ENCODE measurements at places on chromosomes 13 and 19. TPM values are rescaled to one million over a fixed set of nuclear protein-coding genes. Genes with fewer than 3 reads are reported as not detected.

- no peak for DNase-seq
Measured at GRCh38 chr13:98423417-98423816, 153.5 kb downstream of the STK24 start.

DNA sequence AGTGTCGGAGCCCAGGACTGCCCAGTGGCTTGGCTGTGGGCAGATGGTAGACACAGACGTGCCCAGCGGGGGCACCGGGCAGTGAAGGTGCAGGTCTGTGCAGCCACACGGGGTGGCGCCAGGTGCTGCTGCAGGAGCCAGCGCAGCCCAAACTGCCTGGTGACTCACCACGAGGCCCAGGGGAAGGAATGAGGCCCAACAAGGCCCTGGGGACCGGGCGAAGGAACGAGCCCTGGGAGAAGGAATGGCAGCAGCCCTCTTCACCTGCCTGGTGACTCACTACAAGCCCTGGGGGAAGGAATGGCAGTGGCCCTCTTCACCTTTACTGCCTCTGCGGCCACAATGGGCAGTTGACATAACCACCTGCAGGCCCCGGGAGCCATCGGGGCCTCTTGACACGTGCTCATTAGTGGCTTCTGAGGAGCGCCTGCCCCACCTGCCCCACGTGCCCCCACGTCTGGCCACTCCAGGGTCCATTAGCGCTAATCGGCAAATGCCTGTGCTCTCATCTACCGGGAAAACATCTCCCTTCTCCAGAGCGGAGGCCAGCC, 9.3 kb downstream of the MED16 start:
- DNase-seq: no peak

DNA sequence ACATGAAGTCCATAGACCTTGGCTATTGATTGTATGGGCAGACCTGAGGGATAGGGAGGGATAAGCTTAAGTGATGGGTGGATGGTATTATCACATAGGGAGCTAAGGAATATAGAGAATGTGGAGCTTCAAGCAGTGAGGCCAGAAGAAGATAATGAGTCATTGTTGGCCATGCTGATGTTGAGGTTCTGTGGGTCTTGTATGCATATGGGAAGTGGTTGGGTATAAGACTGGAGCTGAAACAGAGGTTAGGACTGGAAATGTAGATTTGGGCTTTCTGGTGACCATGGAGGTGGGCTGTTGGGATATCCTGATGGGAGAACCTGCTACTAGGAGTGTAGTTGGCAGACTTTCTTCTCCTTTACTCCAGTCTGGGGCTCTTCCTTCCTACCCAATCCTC, 73.7 kb upstream of the TSC22D1 start:
- no peak for DNase-seq

- no peak for DNase-seq
Measured at GRCh38 chr19:42193706-42194105, 23.8 kb downstream of the DEDD2 start.

GRCh38 chr13:50030315-50030714, 15.1 kb downstream of the KCNRG start:
- no peak for DNase-seq

- no peak for DNase-seq
Measured at GRCh38 chr19:56174086-56174485, 1.7 kb upstream of the GALP start.

The VSTM1 gene
- not detected for total RNA-seq

The LTBP4 gene
- 142 TPM for total RNA-seq

The CBLC gene
- total RNA-seq: not detected
